ENCODE measurements at places on chromosomes 5 and 9.

DNA sequence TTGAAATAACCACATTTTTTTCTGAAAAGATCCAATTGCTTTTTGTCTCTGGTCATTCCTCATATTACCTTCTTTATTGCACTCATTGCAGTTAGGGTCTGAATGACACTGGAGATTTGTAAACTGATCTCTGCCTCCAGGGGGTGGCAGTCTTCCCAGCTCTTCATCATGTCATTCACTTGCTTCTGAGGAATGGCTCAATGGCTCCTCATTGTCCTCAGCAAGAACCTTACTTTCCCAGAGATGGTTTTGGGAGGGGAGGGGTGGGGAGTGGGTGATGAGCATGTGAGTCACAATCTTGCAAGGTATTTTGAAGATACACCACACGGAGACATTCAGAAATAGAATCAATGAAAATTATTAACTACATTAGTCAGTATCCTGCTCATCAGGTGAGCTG lies 159.8 kb upstream of the GAS1 start:
- DNase-seq, result no peak

DNA sequence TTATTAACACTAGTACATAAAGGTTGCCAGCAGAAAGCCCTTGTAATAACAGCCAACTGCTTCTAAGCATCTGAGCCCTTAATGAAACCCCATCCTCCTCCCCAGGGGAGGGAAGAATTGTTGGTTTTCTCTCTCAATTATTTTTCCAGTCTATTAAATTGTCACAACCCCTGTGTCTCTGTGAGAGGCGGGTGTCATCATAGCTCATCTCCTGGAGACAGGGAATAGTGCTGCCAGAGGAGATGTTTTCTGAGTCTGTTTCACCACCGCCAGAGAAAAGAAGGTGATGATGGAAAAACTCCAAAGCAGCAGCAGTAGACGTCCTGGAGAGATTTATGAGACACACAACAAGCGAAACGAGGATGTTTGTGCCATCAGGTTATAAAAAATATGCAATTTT lies 271.1 kb upstream of the NMUR2 start:
- no peak for DNase-seq

- DNase-seq, result no peak
Measured at GRCh38 chr5:160369990-160370712, at the start of gene C1QTNF2. C1QTNF2 (minus strand) TSS chr5:160370626; CDS start chr5:160355011, 15,615 bp downstream.

DNA sequence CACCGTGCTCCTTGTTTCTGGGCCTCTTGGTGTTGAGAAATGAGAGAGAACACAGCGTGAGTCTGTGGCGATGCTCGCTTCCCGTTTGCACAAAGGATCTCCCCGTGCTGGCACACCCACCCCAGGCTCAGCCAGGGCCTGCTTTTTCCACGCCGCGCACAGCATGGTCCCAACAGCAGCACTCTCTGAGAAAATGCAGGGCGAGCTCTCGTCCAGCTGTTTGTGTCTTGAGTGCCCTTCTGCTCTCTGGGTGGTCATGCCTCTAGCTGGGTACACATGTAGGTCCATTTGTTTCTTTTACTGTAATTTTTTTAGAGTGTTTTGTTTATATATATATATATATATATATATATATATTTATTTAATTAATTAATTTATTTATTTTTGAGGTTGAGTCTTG lies 26.6 kb downstream of the FBXW5 start:
- no peak for DNase-seq

GRCh38 chr9:130986356-130986965 lies 22.5 kb upstream of the LAMC3 start:
- DNase-seq, result no peak

DNA sequence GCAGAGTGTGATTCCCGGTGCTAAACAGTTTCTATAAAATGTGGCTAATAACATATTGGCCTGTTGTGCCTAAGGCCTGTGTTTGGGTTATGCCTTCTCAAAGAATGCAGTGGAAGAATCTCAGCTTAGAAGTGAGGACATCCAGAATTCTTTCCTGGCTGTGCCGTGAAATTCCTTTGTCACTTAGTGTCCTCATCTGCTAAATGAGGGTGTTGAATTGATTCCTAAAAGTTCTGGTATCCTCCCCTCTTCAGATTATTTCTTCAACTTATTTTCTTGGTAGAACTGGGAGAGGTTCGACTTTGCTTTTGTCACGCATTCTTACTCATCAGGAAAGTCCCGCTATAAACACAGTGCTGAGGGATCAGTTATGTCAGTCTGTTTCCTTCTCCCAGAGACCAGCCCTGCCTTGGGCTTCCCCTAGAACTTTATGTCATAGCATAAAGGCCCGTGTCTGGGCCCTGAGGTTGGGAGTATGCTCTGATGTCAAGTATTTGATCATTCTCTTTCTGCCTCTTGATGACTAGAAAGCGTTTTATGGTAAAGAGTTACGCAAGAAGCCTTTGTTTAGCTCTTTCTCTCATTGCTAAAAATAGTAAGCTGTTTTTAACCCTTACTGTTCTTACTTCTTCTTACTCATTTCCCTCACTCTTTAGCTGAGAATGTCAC lies 29.5 kb downstream of the MTAP start:
- no peak for DNase-seq

DNA sequence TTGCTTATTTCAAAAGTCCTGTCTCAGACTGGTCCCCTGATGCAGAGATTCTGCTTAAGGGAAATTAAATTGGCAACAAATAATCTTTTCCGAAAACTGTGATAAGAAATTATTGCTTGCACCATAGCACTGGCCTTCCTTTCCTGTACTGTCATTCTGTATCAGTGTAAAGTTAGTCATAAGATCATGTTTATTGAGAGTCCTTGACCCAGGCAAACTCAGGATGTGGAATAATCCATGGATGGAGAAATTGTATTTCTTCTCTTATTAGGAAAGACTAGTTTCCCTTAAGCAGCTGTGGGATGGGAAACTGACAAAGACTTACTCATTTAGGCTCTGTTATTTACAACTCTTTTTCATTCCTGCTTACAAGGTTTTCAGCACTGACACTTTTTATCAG lies 83.0 kb upstream of the RANBP6 start:
- no peak for DNase-seq

- DNase-seq, result no peak
Measured at GRCh38 chr5:142065273-142065672, 43.3 kb upstream of the NDFIP1 start.

DNA sequence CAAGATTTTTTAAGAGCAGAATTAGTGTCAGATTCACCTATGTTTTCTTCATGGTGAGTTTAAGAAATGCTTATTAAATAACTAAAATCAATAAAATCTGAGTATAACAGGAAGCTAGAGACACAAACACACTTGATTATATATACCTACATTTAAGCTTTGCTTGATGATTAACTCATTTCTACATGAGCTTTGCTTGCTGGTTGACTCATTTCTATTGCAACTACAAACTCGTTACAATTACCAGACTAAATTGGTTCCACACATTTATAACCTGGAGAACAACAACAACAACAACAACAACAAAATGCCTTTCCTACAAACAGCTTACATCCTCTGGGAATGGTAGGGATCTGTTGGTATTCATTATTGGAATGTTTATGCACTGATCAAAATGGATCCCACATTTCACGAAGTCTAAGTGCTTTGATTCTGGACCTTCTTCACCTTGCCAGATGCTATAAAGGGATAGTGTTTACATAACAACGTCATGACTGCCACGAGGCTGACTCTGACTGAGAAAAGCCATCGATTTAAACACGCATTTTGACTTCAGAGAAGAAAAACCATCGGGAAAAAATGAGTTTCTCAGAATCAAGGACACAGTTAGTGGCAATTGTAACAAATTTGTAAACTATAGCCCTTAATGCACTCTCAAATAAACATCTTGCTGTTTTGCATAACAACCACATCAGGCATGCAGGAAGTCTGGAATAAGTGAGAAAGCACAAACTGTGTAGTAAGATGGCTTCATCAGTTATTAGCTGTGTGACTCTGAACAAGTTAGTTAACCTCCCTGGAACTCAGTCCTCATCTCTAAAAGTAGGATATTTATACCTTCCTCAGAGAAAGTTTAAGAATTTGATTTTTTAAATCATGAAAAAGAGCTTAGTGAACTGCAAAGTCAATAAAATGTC lies 49.8 kb downstream of the RASEF start:
- no peak for DNase-seq

DNA sequence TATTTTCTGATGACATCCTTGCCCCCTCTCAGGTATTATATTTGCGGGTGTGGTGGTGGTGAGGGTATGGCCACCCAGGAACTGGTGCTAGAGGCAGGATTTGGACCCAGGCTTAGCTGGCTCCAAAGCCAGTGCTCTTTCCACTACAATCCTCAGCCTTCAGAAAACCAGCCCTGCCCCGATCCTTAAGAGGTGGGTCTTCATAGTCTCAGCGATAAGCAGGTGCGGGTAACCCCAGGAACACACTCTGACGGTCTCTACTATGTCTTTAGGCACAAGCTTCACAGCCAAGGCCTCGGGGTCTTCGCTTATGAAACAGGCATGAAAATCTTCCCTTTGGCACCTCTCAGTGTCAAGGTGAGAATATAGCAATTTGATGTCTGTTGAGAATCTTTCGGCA lies 169.3 kb downstream of the FGF18 start:
- no peak for DNase-seq

- no peak for DNase-seq
Measured at GRCh38 chr5:21058289-21058688, 1070.3 kb upstream of the CDH18 start.

DNA sequence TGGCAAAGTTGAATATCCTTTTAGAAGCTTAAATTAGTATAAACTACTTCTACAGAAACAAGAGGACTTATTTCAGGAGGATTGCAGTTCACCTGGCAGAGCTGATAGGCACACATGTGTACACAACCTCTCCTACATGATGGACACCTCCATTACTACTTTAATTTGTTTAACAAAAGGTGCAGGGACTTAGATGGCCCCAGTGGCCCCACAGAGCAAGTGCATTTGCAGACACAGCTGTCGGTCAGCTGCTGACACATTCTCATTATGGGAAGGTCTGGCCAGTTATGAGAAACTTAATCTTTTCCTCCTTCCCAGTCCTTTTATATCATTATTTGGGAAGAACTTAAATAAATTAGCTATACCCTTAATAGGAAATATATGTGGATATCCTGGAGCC lies 28.3 kb downstream of the TDRD7 start:
- DNase-seq, result no peak

DNA sequence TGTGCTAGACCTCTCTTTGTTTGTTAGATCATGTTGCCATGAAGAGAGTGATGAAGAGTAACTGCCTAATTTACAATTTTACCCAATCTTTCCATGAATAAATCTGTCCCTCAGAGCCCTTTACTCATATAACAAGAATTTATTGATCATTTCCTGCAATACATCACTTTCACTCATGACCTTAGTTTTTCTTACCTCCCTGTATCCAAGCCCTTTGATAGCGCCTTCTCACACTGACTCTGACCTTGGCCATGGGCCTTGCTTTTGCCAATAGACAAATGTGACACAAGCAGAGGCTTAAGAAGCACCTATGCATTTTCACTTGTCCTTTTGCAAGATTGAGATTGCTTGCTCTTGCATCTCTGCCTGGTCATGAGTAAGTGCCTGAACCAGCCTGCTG lies 288.1 kb downstream of the NNT start:
- DNase-seq, result no peak

DNA sequence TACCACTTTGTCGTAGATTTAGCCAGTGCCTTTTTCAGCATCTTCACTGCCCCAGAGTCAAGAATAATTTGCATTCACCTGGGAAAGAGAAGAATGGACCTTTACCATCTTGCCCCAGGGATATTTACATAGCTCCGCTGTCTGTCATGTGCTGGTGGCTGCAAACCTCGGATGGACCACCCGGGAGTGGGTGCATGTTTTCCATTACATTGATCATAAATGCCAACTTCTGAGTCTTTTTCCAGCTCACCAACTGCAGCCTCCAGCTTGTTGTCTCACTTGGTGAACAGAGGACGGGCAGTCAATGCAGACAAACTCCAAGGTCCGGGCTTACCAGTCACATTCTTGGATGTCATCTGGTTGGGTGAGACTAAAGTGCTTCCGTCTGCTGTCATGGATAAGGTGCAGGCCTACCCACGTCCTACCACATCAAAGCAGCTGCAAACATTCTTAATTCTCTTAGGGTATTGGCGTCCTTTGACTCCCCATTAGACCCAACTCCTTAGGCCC lies 155.8 kb upstream of the APC start:
- no peak for DNase-seq

All from activated CD8-positive, alpha-beta memory T cell treated with anti-CD3 and anti-CD28 coated beads for 1 hour (primary cell).